ENCODE measurements at places on chromosomes 7 and 10.

DNA sequence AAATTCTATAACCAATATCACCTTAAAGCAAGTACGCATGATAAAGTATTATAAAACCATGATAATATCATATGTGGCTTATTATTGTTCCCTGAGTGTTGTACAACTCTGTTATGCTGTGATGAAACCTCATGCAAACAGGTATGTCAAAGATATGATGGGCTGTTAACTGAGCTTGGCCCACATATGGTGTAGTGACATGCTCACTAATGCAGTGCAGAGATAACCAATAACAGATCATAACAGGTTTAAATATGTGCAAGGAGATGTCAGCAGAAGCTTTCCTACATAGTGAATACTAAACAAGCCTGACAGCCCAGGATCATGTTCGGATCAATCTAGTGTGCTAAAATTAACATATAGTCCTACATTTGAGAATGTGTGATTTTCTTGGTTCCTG lies 9.6 kb downstream of the CFTR start:
- DNase-seq: no peak

DNA sequence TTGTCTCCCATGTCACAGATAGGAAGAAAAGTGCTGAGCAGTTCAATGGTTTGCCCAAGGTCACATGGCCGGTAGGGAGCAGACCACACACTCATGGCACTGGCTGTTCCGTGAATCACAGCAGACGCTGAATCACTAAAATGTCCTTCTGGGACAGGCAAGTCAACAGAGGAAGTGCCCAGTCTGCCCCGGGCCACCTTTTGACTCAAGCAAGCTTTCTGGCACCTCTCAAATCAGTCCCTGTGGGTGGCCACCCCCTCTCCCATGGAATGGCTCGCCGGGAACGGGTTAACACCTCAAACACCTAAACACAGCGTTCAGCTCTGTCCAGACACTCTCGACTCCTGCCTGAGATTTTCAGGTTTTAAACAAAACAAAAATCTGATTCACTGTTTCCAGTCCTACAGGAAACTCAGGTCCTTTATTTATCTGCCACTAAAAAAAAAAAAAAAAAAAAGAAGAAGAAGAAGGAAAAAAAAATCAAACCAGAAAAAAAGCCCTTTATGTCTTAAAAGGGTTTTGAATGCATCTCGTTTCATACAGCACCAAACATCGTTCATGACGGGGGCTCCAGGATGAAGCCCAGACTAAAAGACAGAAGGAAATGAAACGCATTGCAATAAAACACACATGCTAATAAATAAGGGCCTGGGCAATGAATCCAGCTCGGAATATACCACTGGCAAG lies 15.5 kb downstream of the CARD11 start:
- DNase-seq: peak; percentile 46

- no peak for DNase-seq
Measured at GRCh38 chr7:101884671-101885596, 67.5 kb downstream of the CUX1 start.

- peak; percentile 18 for DNase-seq
Measured at GRCh38 chr7:81833401-81833800, 63.6 kb upstream of the HGF start.

GRCh38 chr10:104931612-104932134 lies 290.6 kb downstream of the SORCS3 start:
- DNase-seq: no peak

DNA sequence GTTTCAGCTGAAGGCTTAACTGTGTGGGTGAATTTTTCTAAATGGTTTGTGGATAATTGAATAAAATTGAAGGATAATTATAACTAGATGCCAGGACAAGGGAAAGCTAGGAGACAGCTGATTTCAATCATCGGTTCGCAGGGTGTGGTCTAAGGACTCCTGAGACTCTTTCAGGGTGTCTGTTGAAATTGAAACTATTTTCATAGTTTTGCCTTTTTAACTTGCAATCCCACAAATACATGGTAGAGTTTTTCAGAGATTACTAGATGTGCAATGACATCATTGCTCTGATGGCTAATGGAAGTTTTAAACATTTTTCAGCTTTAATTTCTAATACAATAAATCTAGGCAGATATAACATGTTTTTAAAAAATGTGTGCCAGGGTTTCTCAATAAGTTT lies 18.5 kb downstream of the TRUB1 start:
- DNase-seq: no peak
